ENCODE measurements at places on chromosomes 5 and 9. TPM values are rescaled to one million over a fixed set of nuclear protein-coding genes. Genes with fewer than 3 reads are reported as not detected.

- no peak overlapping the region for H3K4me3 ChIP-seq
- no peaks in the 10 kb centered on the region for H3K36me3 ChIP-seq
- no peaks in the 10 kb centered on the region for H3K4me1 ChIP-seq
- no peak for DNase-seq
These were observed 79.2 kb upstream of the SLCO4C1 start for GRCh38 chr5:102375272-102375671.

PTCH1 gene
- 8.6 TPM for total RNA-seq

DNA sequence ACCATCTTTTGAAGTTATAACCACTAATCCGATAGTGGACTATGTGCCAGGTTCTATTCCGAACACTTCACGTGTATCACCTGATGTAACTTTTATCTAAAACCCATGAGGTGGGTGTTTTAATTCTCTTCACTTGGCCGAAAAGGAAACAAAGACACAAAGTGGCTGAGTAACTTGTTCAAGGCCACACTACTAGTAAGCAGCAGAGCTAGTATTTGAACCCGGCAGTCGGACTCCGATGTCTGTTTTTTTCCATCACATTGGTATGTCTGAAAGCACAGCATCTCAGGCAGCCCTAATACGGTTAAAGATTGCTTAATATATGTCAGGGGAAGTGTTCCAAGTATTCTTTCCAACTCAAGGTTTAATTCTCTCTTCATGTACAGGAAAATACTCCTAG is 16.2 kb downstream of the FAM169A start:
- no peaks in the 10 kb centered on the region for H3K36me3 ChIP-seq

INSL4 gene
- total RNA-seq, result not detected

DDX4 gene
- total RNA-seq, result not detected

DNA sequence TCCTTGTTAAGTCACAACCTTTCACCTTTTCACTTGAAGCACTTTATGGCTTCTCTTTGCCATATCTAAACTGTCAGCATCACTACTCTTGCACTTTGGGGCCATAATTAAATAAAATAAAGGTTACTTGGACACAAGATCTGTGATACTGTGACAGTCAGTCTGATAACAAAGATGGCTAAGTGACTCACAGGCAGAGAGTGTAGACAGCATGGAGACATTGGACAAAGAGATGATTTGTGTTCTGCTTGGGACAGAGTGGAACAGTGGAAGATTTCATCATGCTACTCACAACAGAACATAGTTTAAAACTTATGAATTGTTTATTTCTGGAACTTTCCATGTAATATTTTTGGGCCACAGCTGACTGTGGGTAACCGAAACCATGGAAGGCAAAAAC is 81.7 kb upstream of the SMC5 start:
- no peak overlapping the region for H3K4me3 ChIP-seq
- H3K27ac ChIP-seq, result no peak overlapping the region
- H3K4me1 ChIP-seq, result no peaks in the 10 kb centered on the region
- peaks cover 2% of the 10 kb centered on the region for H3K27me3 ChIP-seq
- no peaks in the 10 kb centered on the region for H3K36me3 ChIP-seq

DNA sequence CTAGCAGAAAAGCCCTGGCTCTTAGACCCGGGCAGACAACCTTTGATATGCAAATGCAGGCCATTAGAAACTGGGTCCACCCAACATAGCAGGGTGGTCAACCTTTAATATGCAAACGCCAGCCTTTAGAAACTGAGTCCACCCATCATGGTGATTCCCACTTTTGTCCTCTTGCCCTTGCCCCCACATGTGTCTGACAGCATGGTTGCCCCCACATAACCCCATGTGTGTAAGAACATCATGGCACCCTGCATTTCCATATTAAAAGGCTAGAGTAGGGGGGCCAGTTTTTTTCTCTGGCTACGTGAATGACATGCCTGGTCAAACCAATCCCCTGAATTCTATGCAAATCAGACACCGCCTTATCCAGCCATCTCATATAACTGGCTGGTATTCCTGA is 273.2 kb upstream of the PRDM9 start:
- H3K36me3 ChIP-seq, result no peaks in the 10 kb centered on the region
- no peak overlapping the region for H3K4me3 ChIP-seq
- no peak for DNase-seq

DNA sequence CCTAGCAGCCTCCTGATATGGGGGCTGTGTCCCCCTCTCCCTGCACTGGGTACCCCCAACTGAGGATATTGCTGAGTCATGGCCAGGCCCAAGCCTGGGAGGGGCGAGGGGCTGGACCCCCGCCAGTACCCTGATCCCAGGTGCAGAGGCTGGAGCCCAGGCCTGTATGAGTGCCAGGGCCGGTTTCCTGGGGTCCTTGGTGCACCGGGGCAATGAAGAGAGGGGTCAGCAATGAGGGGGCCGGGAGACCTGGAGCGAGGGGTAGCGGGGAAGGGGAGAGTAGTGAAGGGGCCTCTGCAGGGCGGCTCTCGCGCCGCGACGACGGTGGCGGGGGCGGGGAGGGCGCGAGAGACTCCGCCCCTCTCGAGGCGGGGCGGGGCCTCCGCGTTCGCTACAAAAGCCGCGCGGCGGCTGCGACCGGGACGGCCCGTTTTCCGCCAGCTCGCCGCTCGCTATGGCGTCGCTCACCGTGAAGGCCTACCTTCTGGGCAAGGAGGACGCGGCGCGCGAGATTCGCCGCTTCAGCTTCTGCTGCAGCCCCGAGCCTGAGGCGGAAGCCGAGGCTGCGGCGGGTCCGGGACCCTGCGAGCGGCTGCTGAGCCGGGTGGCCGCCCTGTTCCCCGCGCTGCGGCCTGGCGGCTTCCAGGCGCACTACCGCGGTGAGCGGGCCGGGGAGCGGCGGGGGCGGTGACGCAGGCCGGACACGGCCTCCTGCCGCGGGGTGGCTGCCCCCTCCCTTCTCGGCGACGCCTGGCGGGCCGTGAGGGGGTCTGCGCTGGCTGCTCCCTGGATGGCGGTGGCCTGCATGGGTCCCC is at the start of gene SQSTM1:
Gene SQSTM1 (plus strand): TSS at position 423 of the 815 bp plus-strand sequence. CDS start 32 bp downstream, at position 455.
- peak within 1 kb of the TSS; percentile 92 for H3K27ac ChIP-seq
- no peaks in the 10 kb centered on the region for H3K27me3 ChIP-seq

PCDHB9 gene
- total RNA-seq, result 0.27 TPM

GNA14 gene
- not detected for total RNA-seq

- H3K4me1 ChIP-seq, result no peaks in the 10 kb centered on the region
- no peak overlapping the region for H3K4me3 ChIP-seq
- DNase-seq, result no peak
- no peak overlapping the region for H3K27ac ChIP-seq
- H3K27me3 ChIP-seq, result no peaks in the 10 kb centered on the region
- no peaks in the 10 kb centered on the region for H3K36me3 ChIP-seq
These were observed 70.3 kb upstream of the CNTLN start for GRCh38 chr9:17064558-17064957.

GRCh38 chr9:83410701-83411100 is 127.5 kb downstream of the FRMD3 start:
- peaks cover 2% of the 10 kb centered on the region for H3K27me3 ChIP-seq
- no peak overlapping the region for H3K4me3 ChIP-seq
- no peak overlapping the region for H3K27ac ChIP-seq
- DNase-seq, result no peak
- H3K36me3 ChIP-seq, result no peaks in the 10 kb centered on the region

KLHL3 gene
- 5.9 TPM for total RNA-seq

GLIPR2 gene
- total RNA-seq, result 13.6 TPM

DNA sequence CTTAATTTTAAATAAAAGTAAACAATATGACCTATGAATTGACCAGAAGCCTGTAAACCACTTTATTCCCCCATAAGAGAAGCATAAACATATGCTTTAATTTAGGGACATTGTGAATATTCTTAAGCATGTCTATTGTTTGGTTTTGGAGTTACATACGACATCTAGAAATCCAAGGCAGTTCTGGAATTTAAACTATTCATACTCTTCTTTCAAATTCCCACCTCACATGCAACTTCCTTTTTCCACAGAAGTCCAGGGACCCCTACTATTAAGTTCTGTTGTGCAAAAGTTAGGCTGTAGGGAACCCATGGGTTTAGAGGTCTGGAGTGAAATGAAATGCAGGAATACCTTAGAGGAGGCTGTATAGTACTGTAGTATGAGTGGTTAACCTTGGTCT is 2.1 kb downstream of the RIC1 start:
- no peak overlapping the region for H3K27ac ChIP-seq
- H3K4me3 ChIP-seq, result peak overlapping the region; percentile 100
- no peaks in the 10 kb centered on the region for H3K27me3 ChIP-seq
- H3K36me3 ChIP-seq, result peaks cover 44% of the 10 kb centered on the region
- no peak for DNase-seq
- H3K4me1 ChIP-seq, result peaks cover 73% of the 10 kb centered on the region

LCN15 gene
- total RNA-seq, result not detected

PCDHGB3 gene
- total RNA-seq, result 2.6 TPM

NR5A1 gene
- total RNA-seq, result not detected

- H3K4me1 ChIP-seq, result no peaks in the 10 kb centered on the region
- H3K4me3 ChIP-seq, result no peak overlapping the region
- peaks cover 93% of the 10 kb centered on the region for H3K36me3 ChIP-seq
- no peaks in the 10 kb centered on the region for H3K27me3 ChIP-seq
- DNase-seq, result no peak
- H3K27ac ChIP-seq, result no peak overlapping the region
These were observed 16.9 kb downstream of the HMGXB3 start for GRCh38 chr5:150017226-150018005.

GIN1 gene
- total RNA-seq, result 12.6 TPM

- DNase-seq, result no peak
- no peaks in the 10 kb centered on the region for H3K36me3 ChIP-seq
- no peak overlapping the region for H3K27ac ChIP-seq
- no peak overlapping the region for H3K4me3 ChIP-seq
- no peaks in the 10 kb centered on the region for H3K27me3 ChIP-seq
These were observed 37.5 kb downstream of the ANKDD1B start for GRCh38 chr5:75648712-75649111.

- no peak overlapping the region for H3K4me3 ChIP-seq
- peaks cover 42% of the 10 kb centered on the region for H3K27me3 ChIP-seq
- H3K4me1 ChIP-seq, result peaks cover 4% of the 10 kb centered on the region
- no peaks in the 10 kb centered on the region for H3K36me3 ChIP-seq
- no peak overlapping the region for H3K27ac ChIP-seq
These were observed 95.8 kb downstream of the ANKRD18B start for GRCh38 chr9:33619666-33620404.

SLC12A7 gene
- total RNA-seq, result 21.8 TPM

GRCh38 chr5:39440192-39440957 is 15.6 kb upstream of the DAB2 start:
- H3K4me1 ChIP-seq, result no peaks in the 10 kb centered on the region
- no peak overlapping the region for H3K27ac ChIP-seq
- DNase-seq, result no peak
- peaks cover 5% of the 10 kb centered on the region for H3K27me3 ChIP-seq
- no peak overlapping the region for H3K4me3 ChIP-seq
- no peaks in the 10 kb centered on the region for H3K36me3 ChIP-seq

DNA sequence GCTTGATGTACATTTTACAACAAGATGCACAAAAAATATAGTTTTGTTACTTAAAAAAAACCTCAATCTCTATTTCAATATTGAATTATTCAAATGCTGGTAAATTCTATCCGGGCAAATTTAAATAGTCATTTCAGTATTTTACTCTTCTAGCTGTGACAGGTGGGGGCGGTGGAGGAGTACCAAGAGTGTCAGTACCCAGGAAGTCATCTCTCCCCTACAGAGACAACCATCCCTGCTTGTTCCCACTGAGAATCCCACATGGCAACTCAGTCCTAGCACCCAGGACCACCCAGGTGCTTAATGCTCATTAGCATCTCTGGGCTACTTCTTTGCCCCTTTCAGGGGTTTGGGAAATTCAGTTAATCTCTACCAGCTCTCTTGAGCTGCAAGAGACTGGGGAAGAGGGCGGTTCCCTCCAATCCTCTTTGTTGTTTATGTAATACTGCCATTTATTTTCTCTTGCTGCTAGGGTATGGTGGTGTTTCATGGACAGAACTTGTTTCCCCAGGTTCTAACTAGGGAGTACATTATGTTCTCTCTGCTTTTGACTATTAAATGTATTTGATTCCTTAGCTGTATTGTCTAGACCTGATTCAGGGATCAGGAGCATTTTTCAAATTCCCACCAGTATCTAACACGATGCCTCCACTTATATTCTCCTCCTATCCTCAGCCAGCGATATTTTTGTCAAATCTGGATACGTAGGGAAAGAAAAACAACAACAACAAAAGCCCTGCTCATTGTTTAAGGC is 122.5 kb downstream of the CDH18 start:
- no peaks in the 10 kb centered on the region for H3K27me3 ChIP-seq
- no peak overlapping the region for H3K4me3 ChIP-seq
- DNase-seq, result no peak
- no peaks in the 10 kb centered on the region for H3K36me3 ChIP-seq

DNA sequence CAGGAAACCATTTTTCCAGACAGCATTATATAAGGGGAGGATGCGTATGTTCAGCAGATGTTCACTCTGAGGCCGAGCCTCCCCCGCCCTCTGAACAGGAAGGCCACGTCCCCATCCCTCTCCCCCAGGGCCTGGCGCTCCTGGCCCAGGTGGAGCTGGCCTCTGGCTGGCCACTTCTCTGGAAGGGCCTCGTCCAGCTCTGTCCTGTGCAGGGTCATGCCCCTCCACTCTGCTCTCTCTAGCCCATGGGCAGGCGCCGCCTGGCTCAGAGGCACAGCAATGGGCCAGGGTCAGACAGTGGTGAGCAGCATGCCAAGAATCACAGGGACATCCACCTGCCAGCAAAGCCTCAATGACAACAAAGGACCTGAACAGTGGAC is 34.2 kb downstream of the ADAMTS2 start:
- H3K36me3 ChIP-seq, result no peaks in the 10 kb centered on the region
- H3K4me3 ChIP-seq, result no peak overlapping the region
- H3K27ac ChIP-seq, result no peak overlapping the region

DNA sequence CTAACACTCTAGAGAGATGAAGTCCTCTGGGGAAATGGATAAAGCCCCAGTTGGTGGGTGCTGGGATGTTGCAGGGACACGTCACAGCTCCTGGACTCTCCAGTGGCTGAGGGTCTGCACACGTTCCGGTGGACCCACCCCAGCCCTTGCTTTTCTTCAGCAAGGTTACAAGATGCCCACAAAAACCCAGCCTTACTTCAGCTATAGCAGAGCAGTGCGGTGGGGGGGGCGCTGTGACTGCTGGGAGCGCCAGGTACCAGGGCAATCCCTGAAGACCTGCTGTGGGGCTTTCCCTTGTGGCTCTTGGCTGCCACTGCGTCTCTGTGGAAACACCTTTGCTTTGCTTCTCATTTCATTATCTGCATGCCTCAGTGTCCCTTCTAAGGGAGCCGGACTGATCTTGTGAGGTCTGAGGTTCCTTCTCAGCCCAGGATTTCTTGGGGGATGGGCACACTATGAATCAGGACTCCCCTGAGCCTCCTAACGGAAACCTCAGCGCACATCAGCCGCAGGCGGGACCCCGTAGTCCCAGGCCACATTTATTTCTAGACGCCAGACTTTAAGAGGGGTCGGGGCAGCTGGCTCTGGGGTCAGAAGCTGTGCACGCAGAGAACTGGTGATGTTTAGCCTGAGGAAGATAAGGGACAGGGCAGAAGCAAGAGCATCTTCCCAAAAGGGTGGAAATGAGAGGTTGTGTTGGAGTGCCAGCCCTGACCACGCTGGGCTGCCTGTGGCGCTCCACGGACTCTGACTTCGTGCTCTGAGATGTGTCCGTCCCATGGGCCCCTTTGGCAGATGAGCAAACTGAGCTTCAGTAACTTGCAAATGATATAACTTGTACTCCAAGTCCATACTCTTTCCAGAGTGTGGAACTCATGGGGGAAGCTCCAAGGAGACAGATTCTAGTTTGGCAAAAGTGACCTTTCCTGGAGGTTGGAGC is 106.8 kb downstream of the WNK2 start:
- no peak overlapping the region for H3K27ac ChIP-seq
- no peak for DNase-seq
- no peak overlapping the region for H3K4me3 ChIP-seq
- no peaks in the 10 kb centered on the region for H3K36me3 ChIP-seq
- H3K4me1 ChIP-seq, result peaks cover 21% of the 10 kb centered on the region
- H3K27me3 ChIP-seq, result peaks cover 17% of the 10 kb centered on the region

GRCh38 chr5:148981353-148981752 is 81.5 kb downstream of the SH3TC2 start:
- no peak for DNase-seq
- no peaks in the 10 kb centered on the region for H3K4me1 ChIP-seq
- H3K27me3 ChIP-seq, result peaks cover 5% of the 10 kb centered on the region
- no peak overlapping the region for H3K4me3 ChIP-seq

SPINK13 gene
- not detected for total RNA-seq
